ENCODE measurements at places on chromosomes 12 and 14. TPM values are rescaled to one million over a fixed set of nuclear protein-coding genes. Genes with fewer than 3 reads are reported as not detected.

DNAH10 gene
- not detected for total RNA-seq

USP44 gene
- 0.24 TPM for total RNA-seq

TAS2R30 gene
- 3.0 TPM for total RNA-seq

WNT1 gene
- not detected for total RNA-seq

TAS2R13 gene
- 0.24 TPM for total RNA-seq

SUDS3 gene
- 26.0 TPM for total RNA-seq

GOLGA5 gene
- total RNA-seq: 16.0 TPM

DHRS4 gene
- total RNA-seq: 40.2 TPM

SLC7A8 gene
- total RNA-seq: not detected

RAD51B gene
- total RNA-seq: 6.5 TPM

JPH4 gene
- total RNA-seq: not detected

Data from A375 (cell line).